Chondrocyte (in vitro differentiated cells): ENCODE measurements at places on chromosomes 6 and 20. TPM values are rescaled to one million over a fixed set of nuclear protein-coding genes. Genes with fewer than 3 reads are reported as not detected.

SOBP gene
- total RNA-seq: 6.6 to 9.8 TPM (median 6.7 TPM) in 3 replicates

DNA sequence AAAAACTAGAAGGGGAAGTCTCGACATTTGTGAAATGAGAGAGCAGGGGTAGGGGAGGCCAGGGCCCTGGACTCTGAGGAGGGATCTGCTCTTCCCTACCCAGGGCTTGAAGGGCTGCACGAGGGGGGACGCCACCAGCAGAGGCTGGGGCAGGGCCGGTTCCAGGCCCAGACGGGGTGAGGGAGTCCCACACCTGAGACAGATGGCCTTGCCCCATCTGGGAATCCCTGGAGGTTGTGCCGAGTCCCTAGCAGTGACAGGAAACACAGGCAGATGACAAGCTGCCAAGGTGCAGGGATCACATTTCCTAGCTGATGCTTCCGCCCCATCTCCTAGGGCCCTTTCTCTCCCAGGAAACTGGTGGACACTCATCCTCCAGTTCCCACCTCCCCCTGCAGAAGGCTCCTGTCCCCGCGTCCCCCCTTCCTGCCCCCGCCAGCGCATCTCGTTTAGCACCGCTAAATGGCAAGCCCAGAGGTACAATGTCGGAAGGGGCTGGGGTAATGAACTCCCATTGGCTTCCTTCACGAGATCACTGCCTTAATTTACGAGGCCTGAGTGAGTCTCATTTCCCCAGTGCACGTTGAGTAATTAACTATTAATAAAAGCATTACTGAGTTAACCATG lies 35.2 kb upstream of the CDH22 start:
- H3K4me3 ChIP-seq: no peak overlapping the region
- H3K27me3 ChIP-seq: peaks cover 61% of the 10 kb centered on the region
- no peaks in the 10 kb centered on the region for H3K4me1 ChIP-seq
- peaks cover 2% of the 10 kb centered on the region for H3K36me3 ChIP-seq
- H3K27ac ChIP-seq: no peak overlapping the region

DNA sequence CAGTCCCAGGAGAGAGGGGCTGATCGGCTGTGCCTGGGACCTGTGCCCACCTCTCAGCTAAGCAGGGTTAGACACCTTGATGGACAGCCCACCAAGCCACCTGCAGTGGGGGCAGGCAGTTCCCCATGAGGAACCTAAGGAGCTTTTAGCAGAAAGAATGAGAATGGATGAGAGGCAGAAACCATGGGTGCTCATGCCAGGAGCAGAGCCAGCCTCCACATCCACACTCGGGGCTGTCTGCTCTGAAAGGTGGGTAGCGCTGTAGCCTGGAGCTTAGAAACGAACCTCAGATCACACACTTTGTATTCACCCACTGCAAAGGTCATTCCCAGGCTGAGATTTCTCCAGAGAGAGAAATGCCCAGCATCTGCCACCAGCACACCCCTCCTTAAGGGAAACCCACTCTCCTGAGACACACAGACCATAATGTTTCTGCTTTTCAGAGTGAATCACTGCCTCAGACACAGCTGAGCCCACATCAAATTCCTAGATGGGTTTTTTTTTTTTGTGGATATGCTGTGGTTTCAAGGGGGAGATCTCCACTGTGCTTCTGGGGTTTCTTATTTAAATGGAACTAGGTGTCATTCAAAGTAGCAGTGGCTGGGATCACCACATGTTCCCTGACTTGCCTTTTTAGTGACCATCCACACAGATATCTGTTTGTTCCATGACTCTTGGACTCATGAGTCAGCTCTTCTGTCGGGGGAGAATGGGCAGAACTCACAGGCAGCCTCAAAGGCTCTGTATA lies 218.9 kb downstream of the EYA2 start:
- no peaks in the 10 kb centered on the region for H3K36me3 ChIP-seq
- H3K27ac ChIP-seq: no peak overlapping the region
- no peak overlapping the region for H3K4me3 ChIP-seq
- peaks cover 23% of the 10 kb centered on the region for H3K4me1 ChIP-seq

- no peaks in the 10 kb centered on the region for H3K27me3 ChIP-seq
- no peaks in the 10 kb centered on the region for H3K36me3 ChIP-seq
- H3K27ac ChIP-seq: no peak overlapping the region
- peaks cover 24% of the 10 kb centered on the region for H3K4me1 ChIP-seq
- no peak overlapping the region for H3K4me3 ChIP-seq
These were observed 146.9 kb upstream of the C6orf118 start for GRCh38 chr6:165456286-165456685.

GRCh38 chr6:10580570-10580969 lies 59.4 kb downstream of the GCNT2 start:
- H3K36me3 ChIP-seq: no peaks in the 10 kb centered on the region
- peaks cover 6% of the 10 kb centered on the region for H3K4me1 ChIP-seq
- no peak overlapping the region for H3K27ac ChIP-seq
- H3K27me3 ChIP-seq: peaks cover 30% of the 10 kb centered on the region
- DNase-seq: no peak

DNA sequence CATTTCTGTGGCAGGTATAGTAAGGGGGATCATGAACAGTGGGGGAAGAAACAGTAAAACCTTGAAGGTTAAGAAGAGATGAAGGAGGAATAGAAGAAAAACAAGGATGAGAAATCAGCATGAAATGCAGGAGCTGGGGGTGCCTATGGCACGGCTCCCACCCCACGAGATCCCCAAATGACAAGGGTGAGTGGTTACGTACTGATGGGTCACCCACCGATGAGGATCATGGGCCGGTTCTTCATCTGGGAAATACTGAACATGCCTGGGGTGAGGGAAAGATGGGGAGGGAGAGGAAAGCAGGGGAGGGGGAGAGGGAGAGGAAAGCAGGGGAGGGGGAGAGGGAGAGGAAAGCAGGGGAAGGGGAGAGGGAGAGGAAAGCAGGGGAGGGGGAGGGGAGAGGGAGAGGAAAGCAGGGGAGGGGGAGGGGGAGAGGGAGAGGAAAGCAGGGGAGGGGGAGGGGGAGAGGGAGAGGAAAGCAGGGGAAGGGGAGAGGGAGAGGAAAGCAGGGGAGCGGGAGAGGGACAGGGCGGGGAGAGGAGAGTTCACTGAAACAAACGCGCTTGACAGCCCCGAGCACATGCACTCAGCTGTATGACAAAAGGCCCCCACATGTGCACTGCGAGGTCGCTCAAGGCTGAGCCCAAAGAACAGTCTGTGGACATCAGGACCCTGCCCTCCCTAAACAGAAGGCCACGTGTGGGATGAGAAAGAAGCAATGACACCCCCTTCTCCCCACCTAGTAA lies 25.3 kb downstream of the MOCS1 start:
- H3K27ac ChIP-seq: no peak overlapping the region
- peaks cover 32% of the 10 kb centered on the region for H3K36me3 ChIP-seq
- H3K27me3 ChIP-seq: no peaks in the 10 kb centered on the region
- H3K4me1 ChIP-seq: no peaks in the 10 kb centered on the region
- H3K4me3 ChIP-seq: no peak overlapping the region

GRCh38 chr20:11687546-11688292 lies 230.0 kb upstream of the BTBD3 start:
- H3K36me3 ChIP-seq: no peaks in the 10 kb centered on the region
- no peaks in the 10 kb centered on the region for H3K27me3 ChIP-seq
- DNase-seq: no peak
- H3K4me3 ChIP-seq: peak overlapping the region; percentile 51
- H3K4me1 ChIP-seq: no peaks in the 10 kb centered on the region

DNA sequence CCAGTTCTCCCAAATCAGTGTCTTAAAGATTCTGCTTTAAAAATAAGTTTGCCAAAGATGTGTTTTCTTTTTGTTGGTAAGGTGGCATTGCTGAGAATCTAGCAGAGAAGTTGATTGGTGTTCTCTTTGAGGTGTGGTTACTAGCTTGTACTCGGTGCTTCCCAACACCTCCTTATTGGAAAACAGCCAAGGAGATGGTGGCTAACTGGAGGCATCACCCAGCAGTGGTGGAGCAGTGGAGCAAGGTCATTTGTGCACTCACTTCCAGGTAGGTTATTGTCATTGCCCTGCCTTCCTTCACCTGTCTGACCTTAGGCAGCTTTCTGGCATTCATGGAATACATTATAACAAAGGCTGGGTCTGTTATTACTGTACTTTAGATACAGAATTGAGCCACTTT lies 26.7 kb downstream of the RALGAPB start:
- H3K36me3 ChIP-seq: peaks cover 25% of the 10 kb centered on the region
- no peak for DNase-seq
- H3K27ac ChIP-seq: no peak overlapping the region
- no peak overlapping the region for H3K4me3 ChIP-seq
- no peaks in the 10 kb centered on the region for H3K4me1 ChIP-seq
- no peaks in the 10 kb centered on the region for H3K27me3 ChIP-seq

DNA sequence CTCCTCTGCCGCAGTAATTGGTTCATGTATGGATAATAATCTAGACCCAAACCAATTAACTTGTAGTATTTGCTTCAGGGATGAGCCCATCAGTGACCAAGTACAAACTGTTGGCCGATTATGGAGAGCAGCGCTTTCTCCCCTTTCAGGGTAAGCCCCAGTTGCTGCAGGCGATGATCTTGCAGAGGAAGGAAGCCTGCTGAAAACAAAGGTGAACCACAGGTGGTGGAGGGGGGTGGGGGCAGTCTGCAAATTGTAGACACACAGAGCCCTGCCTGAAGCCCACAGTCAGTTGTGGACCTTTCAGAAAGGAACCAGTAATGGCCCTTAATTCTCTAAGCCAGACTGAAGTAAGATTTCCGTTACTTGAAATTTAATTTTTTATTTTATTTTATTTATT lies 167.9 kb upstream of the JARID2 start:
- peaks cover 2% of the 10 kb centered on the region for H3K27me3 ChIP-seq
- H3K4me3 ChIP-seq: no peak overlapping the region
- H3K4me1 ChIP-seq: no peaks in the 10 kb centered on the region
- no peaks in the 10 kb centered on the region for H3K36me3 ChIP-seq
- H3K27ac ChIP-seq: no peak overlapping the region

- peaks cover 19% of the 10 kb centered on the region for H3K4me1 ChIP-seq
- H3K27me3 ChIP-seq: no peaks in the 10 kb centered on the region
- H3K36me3 ChIP-seq: peaks cover 2% of the 10 kb centered on the region
- H3K4me3 ChIP-seq: no peak overlapping the region
These were observed 8.3 kb downstream of the PPP1R3G start for GRCh38 chr6:5093231-5094015.

GRCh38 chr6:119873107-119873506 lies 523.5 kb upstream of the MAN1A1 start:
- no peak overlapping the region for H3K4me3 ChIP-seq
- no peak for DNase-seq
- no peaks in the 10 kb centered on the region for H3K4me1 ChIP-seq
- H3K36me3 ChIP-seq: no peaks in the 10 kb centered on the region
